Frontal cortex (tissue), 4 donors: ENCODE measurements at places on chromosomes 7 and 10. TPM values are rescaled to one million over a fixed set of nuclear protein-coding genes. Genes with fewer than 3 reads are reported as not detected.
A peak's percentile ranks its signal among the peaks of the same experiment; 100 is the strongest.

- DNase-seq: no peak
These were observed 19.6 kb upstream of the SCIN start for GRCh38 chr7:12550956-12551355.

- no peak for DNase-seq
These were observed 163.5 kb downstream of the MDFIC start for GRCh38 chr7:115085421-115085820.

- DNase-seq: no peak
These were observed 84.4 kb downstream of the RUNDC3B start for GRCh38 chr7:87712571-87712970.

DNA sequence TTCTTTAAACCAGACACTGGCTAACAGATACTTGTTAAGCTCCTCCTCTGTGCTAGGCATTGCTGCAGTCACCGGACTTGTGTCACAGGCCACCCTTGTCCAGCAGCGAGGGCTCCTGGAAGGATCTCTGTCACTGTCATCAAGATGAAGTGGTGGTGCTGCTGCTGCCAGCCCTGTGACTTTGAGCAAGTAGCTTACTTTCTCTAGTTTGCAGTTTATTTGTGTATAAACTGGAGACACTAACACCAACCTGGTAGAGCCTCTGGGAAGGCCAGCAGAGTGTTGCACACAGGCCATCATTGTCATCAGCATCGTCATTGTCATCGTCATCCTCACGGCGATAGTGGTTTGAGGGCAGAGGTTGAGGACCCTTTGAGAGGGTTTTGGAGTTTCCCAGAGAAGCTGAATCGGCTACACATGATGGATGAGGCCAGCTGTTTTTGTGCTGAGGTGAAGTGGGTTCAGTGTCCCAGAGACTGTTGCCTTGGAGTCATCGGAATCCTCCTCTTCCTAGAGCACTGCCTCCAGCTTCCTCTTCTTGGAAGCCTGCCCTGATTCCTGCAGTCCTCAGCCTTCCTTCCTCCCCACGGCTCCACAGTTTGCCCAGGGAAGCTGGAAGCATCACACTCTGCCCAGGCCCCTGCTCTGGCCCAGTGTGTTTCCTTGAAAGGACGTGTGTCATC lies 128.4 kb downstream of the GRK5 start:
- DNase-seq: no peak

DNA sequence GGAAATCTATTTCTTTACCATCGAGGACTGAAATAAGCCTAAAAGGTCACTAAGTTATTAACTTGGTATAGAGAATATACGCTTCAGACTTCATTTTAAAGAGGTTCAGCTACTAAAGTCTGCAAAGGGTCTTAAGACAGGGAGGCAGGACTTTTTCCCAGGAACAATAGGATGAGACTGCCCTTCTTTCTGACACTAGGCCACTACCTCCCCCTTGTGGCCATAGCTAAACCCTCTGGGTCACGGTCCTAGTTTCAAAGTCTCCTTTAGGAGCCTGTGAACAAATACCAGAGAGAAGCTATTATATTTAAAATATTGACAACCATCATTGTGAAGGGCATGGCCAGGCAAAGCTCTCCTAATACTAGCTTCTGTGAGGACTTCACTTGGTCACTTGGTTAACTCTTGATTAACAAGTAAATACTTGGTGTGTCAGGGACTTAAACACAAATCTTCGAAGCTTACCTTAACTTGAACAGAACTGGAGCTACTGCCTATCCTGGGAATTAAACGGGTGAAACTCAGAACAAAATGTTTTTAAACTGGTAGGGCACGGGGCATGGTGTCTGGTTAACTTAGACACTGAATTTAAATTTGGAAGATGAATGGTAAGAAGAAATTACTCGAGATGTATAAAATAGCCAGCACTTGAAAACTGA lies 75.6 kb downstream of the CCDC6 start:
- peak; percentile 30 for DNase-seq

- no peak for DNase-seq
These were observed 58.8 kb downstream of the WDR37 start for GRCh38 chr10:1114719-1115606.

DNA sequence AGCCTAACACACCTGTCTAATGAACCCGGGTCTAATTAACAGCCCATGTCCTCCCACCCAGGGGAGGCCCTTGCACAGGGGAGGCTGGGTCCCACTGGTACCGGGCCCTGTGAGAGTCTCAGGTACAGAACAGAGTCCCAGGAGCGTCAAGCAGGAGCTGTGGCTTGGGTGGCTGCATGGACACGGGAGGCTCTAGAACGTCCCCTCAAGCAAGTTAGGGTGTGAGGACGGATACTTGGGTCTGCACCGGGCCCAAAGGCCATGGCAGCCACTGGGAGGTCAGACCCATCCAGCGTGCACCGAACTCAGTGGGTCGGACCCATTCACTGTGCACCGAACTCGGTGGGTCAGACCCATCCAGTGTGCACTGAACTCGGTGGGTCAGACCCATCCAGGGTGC lies 309.7 kb downstream of the DNAJB6 start:
- no peak for DNase-seq

DNA sequence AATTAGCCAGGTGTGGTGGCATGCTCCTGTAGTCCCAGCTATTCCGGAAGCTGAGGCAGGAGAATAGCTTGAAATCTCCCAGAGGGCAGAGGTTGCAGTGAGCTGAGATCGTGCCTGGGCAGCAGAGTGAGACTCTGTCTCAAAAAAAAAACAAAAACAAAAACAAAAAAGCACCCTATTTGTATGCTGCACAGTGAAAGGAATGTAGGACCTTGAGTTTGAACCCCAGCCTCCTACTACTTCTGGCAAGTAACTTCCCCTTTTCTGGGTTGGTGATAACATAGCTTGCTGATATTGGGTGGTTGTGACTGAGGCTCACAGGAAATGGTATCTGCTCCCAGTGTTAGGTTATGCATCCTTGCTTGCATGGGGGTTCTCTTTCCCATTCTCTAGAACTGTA lies 205.3 kb downstream of the BUB3 start:
- DNase-seq: no peak

GRCh38 chr7:116477625-116478024 lies 21.9 kb upstream of the CAV2 start:
- no peak for DNase-seq

DNA sequence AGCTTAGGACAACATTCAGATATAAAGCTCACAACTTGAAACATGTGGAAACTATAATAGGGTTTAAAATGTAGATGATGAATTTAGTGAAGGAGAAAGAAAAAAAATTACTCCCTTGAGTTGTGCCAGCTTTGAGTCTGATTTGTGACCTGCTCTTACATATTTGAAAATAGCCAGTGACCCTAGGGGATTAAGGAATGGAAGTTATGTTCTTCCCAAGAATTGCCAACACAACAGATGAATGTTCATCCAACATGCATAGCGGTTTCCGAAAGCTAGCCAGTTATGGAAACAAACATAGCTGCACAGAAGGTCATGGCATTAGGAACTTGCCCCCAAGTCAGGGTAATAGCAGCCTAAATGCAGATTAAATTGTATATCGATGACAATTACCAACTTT lies 10.8 kb downstream of the TMEM196 start:
- DNase-seq: no peak

- DNase-seq: no peak
These were observed 297.0 kb upstream of the PITRM1 start for GRCh38 chr10:3469639-3470020.

DNA sequence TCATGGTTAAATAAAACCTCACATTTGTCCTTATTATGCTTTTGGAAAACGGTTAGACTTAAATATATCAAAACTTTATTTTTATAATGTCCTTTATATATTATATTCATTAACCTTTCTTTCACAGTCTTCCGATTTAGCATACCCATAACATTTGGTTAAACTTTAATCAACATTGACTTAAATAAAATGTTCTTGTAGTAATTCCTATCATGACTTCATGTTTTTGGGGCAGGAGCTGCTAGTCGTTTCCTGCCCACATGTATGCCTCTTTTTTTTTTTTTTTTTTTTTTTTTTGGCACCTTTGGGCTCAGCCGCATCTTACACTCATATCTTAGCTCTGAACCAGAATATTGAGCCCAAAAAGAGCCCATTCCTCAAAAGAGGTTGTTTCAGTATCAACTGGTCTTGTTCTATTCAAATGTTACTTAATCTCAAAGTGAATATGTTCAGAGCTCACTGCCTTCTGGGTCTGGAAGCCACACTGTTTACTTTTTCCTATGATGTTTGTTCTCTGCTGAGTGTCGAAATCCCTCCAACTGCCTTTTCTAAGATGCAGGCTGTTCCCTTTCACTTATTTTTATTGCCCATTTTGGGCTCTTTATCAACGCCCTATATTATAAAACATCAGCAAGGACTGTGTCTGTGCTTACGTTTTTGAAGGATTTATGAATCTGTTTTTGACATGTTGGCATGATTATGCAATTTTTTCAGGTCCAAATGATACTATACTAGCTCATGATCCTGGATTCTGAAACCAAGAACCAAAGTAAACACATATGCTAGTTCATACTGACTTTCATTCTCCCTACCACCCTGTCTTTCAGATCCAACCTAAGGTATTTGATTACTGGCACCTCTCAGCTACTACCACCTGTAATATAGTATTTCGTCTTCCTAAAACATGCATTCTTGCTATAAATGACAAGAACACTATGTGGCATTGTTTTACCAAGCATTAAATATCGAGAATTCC lies 914.4 kb downstream of the PCDH15 start:
- no peak for DNase-seq

DNA sequence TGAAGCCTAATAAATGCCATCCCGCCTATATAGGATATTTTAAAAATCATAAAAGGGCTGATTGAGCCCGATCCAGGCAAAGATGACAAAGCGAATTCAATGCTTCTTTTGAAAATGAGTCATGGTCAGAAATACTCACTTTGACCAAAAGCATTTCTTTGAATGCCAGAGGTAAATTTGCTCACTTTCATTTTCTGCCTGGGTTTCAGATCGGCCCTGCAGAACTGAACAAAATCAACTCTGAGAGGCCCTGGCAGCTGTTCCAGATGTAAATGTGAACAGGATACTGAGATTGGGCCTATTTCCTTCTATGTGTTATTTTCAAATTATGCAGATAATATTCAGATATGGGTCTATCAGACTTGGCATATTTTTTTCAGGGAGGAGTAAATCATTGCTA lies 114.8 kb upstream of the ARID5B start:
- peak; percentile 25 for DNase-seq

- no peak for DNase-seq
These were observed 286.4 kb downstream of the AHR start for GRCh38 chr7:17584822-17585221.

- peak; percentile 81 for DNase-seq
These were observed at the start of gene CDK14 for GRCh38 chr7:90595801-90596670. TSS of gene CDK14 (plus strand) at chr7:90596321. CDS start at chr7:90596628, 307 bp downstream.

- DNase-seq: no peak
These were observed 137.0 kb upstream of the SEMA3A start for GRCh38 chr7:84331616-84332015.

- no peak for DNase-seq
These were observed 230.8 kb downstream of the SKAP2 start for GRCh38 chr7:26633557-26633956.

GRCh38 chr10:111208951-111209350 lies 132.1 kb downstream of the ADRA2A start:
- DNase-seq: no peak

DNA sequence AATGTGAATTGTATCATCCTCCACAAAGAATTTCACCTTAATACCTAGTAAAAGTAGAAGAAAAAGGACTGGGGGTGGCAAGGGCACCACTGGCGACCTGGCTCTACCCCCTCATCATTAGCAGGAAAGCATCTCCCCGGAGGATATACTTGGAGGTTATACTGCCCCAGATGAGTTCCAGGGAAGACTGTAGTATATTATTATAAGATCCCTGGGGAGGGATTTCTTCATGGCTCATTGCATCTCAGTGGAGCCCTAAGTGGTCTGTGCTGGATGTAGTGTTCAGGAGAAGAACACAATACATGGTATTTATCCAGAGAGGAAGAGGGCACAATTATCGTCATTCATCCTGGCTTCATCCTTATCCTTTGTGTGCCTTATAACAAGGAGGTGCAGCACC lies 14.2 kb upstream of the DYNC1I1 start:
- no peak for DNase-seq

DNA sequence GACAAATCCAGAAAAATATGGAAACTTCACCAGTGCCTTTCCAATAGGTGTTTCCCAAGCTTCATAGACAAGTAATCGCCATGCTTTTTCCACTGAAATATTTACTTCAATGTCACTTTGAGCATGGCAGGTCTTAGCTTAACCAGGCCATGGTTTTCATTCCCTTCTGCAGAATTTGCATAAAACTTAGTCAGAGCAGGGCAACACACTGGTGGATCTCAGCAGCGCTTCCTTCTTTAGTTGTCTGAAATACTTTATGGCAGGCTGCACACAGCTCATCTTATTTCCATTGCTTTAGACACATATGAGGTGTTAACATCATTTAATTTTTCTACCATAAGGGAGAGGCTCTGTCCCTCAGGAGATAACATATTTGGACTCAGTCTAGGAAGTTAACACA lies 102.9 kb upstream of the AHR start:
- no peak for DNase-seq

DNA sequence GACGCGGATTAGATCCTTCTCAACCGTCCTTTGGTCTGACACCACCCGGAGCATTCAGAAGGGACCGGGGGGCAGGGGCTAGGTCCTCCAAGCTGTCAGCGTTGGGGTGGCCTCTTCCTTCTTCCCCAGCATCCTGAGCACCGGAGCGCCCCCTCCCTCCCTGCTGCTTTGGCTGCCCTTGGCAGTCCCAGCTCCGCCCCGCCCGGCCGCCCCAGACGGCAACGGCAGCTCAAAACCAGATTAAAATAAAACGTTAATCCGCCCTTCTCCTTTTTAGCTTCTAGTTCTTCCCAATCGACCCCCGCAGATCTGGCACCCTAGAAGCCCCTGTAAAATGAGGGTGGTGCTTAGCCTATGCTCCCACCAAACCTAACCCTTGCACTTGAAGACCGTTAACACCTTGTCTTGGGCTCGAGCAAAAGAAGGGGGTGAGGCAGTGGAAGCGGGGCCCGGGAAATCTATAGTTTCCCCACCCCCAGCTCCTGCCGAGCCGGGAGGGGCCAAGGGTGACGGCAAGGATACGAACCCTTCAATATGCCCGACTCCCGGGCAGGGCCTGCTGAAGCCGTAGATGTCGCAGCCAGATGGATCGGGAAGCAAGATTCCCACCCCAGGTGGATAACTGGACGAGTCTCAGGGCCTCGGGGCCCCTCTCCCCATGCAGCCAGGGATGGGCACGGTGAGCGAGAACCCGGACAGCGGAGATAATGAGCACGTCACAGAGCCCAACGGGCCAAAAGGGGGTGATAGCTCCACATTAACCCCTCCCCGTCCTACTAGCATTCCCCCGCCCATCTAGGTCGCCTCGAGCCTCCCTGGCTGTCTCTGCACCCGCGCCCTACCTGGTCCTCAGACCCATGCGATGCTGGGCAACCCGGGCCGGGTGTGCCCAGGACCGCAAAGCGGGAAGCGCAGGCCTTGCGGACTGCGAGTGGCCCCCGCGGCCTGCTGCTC lies 169.7 kb downstream of the NRF1 start:
- DNase-seq: no peak

- no peak for DNase-seq
These were observed 51.3 kb upstream of the KLF6 start for GRCh38 chr10:3836222-3836820.

GRCh38 chr10:128047351-128047750 lies 78.9 kb downstream of the MKI67 start:
- no peak for DNase-seq

- peak; percentile 78 for DNase-seq
These were observed 73.9 kb upstream of the LEP start for GRCh38 chr7:128167042-128167701.

The SLC39A12 gene
- total RNA-seq: 4.5 TPM

The CALCR gene
- under 0.01 TPM for total RNA-seq

The PKD2L1 gene
- not detected for total RNA-seq

The SAMD9 gene
- total RNA-seq: 1.6 TPM

The HKDC1 gene
- total RNA-seq: 0.41 TPM

The PON1 gene
- not detected for total RNA-seq

The TRIM74 gene
- total RNA-seq: not detected

The ADAM8 gene
- 1.2 TPM for total RNA-seq

The LLCFC1 gene
- total RNA-seq: not detected
